Thymus (tissue), 14 donors: ENCODE measurements at places on chromosomes 6 and 20.

GRCh38 chr20:20184149-20184548 is 131.8 kb downstream of the CFAP61 start:
- DNase-seq: no peak

- DNase-seq: no peak
Observed at GRCh38 chr6:155967322-155967721, 511.7 kb upstream of the NOX3 start.

GRCh38 chr20:1389703-1390580 is 2.9 kb downstream of the FKBP1A start:
- DNase-seq: peak; percentile 29

GRCh38 chr6:118134736-118135135 is 227.7 kb downstream of the SLC35F1 start:
- no peak for DNase-seq

- DNase-seq: peak; percentile 62
Observed at GRCh38 chr6:44224965-44225305, 1.5 kb downstream of the SLC29A1 start.

GRCh38 chr20:56636716-56637115 is 7.6 kb downstream of the TFAP2C start:
- DNase-seq: no peak
